ENCODE measurements at places on chromosomes 1 and 21.

DNA sequence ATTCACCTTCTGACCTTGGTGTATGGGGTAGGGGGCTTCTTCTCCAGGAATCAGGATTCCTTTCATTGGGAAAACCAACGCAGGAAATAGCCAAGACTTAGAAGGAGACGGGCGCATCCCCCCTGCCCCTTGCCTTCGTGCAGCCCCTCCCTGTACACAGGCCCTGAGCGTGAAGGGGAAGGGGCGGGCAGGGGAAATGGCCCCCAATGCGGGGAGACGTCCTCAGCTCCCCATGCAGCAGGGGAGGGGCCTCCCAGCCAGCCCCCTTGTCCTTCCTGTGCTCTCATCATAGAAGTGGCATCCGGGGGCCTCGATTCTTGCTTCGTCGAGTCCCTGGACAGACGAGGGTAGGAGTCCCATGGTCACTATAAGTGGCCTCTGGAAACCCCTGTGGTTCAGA is 116.9 kb downstream of the AJAP1 start:
- DNase-seq = no peak

DNA sequence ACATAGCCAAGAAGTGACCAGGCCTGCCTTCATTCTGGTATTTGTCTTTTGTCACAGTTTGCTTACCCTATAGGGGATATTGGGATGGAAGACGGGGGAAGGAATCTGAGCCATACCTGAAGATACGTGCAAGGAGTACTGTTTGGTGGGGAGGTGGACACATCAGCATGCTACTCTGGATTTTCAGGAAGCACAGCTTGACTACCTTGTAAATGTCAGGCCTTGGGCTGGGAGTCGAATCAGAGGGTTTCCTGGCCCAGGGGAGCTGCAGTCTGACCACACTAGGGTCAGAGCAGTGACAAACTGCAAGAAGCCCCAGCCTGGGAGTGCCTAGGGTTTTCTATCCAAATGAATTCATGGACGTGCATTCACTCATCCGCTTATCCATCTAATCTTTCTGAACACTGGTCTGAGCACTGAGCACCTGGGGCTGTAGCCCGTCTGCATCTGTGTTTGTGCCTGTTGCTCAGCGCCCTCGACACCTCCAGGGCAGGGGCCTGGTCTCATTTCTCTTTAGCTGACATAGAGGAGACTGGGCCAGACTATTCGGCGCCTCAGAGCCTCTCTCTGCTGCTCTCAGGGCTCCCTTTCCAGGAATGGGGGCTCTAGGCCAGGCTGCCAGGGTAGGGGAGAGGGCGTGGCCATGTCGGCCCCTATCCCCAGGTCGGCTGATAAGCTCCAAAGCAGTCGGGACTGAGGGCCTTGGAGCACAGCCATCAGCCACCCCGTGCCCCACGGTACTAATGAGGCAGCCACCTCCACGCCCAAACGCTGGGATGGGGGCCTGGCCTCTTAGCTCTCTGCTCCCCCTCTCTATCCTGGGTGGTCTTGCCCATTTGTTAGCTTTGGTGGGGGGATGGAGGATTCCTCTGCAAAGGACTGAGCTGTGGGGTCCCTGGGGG is 47.0 kb upstream of the SLC2A1 start:
- DNase-seq = no peak

DNA sequence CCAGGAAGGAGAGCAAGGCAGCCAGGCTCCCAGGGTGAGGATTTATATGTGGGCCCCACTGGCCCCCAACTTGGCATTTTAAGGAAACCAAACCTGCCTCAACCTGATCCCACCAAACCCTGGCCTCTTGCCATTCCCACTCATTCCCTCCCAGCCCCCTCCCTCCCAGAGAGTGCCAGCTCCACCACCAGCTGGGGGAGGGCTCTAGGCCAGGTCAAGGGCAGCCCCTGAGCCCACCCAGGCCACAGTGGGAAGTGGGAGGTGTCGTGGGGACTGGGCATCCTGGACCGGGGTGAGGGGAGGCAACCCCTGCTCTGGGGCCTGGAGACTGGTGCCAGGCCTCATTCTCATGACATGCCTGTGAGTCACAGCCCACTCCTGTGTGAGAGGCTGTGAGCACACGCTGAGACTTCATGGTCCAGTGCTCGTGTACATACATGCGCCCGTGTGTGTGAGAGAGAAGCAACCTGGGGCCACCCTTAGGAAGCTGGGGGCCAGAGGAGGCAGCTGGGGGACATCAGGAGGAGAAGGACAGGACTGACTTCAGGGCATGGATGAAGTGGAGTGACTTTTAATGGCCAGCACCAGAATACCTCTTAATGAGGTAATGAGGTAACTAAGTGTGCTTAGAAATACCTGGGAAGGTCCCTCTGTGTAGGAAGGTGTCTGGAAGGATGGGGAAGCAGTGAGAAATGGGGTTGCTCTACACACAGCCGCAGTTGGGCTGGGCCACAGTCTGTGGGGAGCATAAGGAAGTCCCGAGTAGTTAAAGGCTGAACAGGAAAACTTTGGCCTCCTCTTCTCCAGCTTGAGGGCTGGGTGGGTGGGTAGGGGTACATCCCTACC is at the start of gene S100A2:
Gene S100A2, minus strand, starts transcription at position 316 of the 846 bp plus-strand sequence. CDS start 1,967 bp downstream, outside the sequence.
- peak; percentile 51 for DNase-seq

DNA sequence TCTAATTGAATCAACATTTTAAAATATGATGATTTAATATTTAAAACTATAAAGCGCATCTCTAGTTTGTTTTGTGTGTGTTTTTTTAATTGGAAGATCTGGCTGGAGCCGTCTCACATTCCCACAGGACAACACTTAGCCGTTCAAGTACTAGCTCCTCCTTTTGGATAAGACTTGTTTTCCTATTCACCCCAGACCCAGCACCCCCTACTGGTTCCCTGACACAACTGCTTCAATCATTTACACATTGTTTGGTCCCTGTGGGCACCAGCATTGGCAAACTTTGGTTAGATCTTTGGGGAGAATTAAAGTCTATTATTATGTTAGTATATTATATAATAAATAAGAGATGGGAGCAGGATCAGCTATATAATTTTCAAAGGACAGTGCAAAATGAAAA is 34.5 kb downstream of the TYW3 start:
- no peak for DNase-seq

- DNase-seq = no peak
Measured at GRCh38 chr1:40848530-40849189, 13.5 kb downstream of the CITED4 start.

GRCh38 chr1:193589597-193590040 is 403.2 kb upstream of the B3GALT2 start:
- no peak for DNase-seq

GRCh38 chr1:81007024-81007423 is 793.7 kb upstream of the ADGRL2 start:
- no peak for DNase-seq

DNA sequence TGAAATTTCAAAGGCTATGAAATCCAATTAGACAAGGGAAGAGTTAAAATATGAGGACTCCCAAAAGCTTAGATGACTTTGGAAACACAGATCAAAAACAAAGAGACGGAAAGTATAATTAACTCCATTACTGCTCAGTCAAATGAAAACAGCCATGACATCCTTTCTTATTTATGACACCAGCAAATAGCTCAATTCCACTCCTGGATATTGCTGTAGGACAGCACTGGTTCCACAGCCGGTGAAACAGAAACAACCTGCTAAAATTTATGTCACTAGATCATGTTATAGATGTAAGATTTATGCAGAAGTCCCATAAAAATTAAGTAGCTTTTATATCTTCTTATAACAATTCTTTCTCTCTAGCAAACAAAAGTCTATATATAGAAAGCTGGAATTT is 65.6 kb upstream of the RRP15 start:
- DNase-seq = no peak

- DNase-seq = no peak
Measured at GRCh38 chr1:31811605-31812004, 4.2 kb downstream of the SPOCD1 start.

DNA sequence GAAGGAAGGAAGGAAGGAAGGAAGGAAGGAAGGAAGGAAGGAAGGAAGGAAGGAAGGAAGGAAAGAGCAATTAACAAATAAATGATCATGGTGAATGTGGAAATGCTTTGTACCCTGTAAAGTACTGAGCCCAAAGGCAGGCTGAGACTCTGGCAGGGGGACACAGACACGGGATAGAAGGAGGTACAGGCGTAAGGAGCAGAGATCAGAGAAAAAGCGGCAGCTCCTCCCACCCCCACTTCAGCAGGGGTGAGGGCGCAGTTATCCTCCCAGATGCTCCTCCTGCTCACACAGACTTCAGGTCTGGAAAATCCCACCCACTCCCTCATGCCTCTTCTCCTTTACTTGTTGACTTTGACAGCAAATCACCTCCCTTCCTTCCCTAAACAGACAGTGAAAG is 464.5 kb downstream of the MATN1 start:
- DNase-seq = no peak

DNA sequence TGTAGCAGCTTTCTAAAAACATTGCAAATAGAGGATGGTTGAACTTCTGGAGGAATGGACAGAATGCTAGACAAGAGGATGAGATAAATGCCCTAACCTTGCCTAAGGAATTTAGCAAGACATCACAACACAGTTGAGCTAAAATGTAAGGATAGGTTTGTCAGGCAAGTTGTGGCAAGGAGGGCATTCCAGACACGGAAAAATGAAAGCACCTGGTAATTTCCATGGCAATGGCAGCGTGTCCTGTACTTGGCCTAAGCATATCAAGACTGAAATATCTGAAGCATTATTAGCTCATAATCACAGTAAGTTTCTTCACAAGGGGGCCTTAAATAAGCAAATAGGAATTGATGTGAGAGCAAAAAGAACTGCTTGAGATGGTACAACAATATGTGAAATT is 105.1 kb upstream of the USP25 start:
- no peak for DNase-seq

DNA sequence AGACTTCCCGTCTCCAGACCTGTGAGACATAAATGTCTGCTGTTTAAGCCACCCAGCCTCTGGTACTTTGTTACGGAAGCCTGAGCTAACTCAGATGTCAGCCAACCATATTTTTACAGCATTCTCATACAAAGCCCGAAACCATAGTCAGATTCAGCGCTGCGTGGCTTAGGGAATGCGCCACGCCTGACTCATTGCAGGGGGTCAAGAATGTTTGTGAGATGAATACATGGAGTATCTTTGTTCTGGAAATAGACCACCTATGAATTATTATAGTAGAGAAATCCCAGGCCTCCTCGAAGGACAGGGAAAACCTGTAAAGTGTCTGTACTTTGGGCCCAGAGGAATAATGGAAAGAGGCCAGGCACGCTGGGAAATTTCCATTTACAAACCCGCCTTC is 434.8 kb downstream of the CAMTA1 start:
- no peak for DNase-seq

- peak; percentile 43 for DNase-seq
Measured at GRCh38 chr1:61741711-61742619, at the start of gene PATJ. Gene PATJ, plus strand, starts transcription at chr1:61742480. Its CDS starts 20,413 bp downstream, at chr1:61762893.

- DNase-seq = no peak
Measured at GRCh38 chr1:224482619-224483018, 48.0 kb upstream of the WDR26 start.

- no peak for DNase-seq
Measured at GRCh38 chr21:45818276-45818903, 163.2 kb upstream of the COL6A1 start.

DNA sequence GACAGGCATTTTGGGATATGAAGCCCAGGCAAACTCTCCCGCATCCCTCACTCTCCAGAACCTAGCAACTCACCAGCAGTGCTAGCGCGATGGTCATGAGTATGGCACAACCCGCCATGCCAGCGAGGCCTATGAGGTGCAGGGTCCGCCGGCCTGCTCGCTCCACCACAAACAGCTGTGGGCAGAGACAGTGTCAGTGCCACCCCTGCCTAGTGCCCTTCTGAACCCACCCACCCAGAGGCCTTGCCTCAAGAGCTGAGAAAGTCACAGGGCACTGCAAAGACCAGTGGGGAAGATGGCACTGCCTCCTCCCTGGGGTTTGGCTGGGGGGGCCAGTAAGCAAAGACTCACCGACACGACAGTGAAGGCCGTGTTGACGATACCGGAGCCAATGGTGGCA is 29.8 kb downstream of the SLC2A1 start:
- DNase-seq = no peak

GRCh38 chr1:150627826-150628410 is 1.5 kb downstream of the ENSA start:
- DNase-seq = no peak

- DNase-seq = no peak
Measured at GRCh38 chr1:66705110-66705509, 47.1 kb upstream of the DYNLT5 start.

DNA sequence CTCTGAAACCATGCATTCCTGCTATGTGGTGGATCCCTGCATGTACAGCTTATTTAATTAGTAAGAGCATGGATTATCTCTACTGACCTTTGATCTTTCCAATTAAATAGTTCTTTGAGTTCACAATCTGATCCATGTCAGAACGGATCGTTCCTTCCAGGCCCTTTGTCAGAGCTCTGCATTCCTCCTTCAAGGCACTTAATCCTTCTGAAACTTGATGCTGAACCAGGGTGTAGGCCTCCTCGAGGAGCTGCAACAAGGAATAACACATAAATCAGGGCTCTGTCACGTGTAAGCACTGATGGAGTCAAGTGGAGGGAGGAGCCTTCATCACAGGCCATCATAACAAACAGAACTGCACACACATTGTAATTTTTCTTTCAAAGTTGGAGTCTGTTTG is 68.4 kb upstream of the EDEM3 start:
- no peak for DNase-seq

DNA sequence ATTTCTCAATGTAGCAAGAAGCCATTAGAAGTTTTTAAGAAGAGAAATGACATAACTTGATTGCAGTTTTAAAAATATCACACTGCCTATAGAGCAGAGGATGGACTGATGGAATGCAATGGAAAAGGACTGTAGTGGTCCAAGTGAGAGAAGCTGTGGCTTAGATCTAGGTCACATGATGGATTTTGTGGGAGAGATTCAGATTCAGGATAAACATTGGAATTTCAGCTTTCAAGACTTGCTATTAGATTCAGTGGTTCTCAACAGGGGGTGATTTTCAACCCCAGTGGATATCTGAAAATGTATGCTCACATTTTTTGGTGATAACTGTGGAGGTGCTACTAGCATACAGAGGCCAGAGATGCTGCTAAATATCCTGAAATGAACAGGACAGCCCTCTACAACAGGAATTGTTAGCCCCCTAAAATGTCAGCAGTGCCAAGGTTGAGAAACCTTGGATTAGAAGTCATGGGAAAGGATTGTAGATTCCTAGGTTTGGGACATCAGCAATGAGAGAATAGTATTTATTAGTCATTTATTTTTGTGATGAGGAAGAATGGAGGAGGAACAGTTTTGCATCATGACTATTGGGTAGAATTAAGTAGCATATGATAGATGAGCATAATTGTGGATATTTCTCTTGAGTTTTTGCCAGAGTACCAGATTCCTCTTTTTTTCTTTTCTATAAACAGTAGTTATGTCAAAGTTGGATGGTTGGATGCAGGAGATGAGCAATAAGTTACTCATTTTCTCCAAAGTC is 30.1 kb upstream of the KCNK2 start:
- no peak for DNase-seq

- DNase-seq = no peak
Measured at GRCh38 chr1:227315629-227316346, 2.5 kb downstream of the CDC42BPA start.

DNA sequence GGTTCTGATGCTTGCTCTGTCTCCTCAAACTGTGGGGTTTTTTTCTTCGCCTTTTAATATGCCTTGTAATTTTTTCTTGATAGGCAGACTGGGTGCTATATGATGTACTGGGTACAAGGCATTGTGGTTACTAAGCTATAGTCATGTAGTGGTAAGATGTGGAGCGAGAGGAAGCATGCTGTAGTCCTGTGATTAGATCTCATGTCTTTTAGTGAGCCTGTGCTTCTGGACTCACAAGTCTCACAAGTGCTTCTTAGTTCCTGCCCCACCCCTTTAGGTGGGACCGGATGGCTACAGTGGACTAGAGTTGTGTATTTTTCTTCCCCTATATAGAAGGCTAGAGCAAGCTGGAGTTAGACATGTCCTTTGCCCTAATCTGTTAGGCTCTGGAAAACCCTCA is 178.7 kb downstream of the DNM3 start:
- no peak for DNase-seq

GRCh38 chr1:16187748-16188401 is 24.6 kb downstream of the ARHGEF19 start:
- peak; percentile 55 for DNase-seq

All from stimulated activated naive B cell treated with anti-CD40 and anti-IgM and Interleukin-4, amounts not matched to agents 10 μg/mL and 1 μg/mL and 100 μg/mL, for 72 hours (primary cell).